ENCODE measurements at places on chromosomes 1 and 21.

DNA sequence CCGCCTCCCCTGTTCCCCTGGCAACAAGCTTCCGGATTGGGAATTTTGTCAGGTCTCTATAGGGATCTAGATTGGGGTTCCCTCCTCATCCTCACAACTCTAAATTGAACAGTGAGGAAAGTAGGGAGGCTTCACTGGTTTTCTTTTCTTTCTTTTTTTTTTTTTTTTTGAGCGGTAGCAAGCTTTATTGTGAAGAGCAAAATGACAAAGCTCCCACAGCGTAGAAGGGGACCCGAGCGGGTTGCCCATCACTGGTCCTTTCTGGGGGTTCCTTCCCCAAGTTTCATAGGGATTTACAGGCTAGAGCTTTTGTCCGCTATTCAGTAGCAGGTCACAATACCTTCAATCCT is 10.3 kb downstream of the ARHGEF2 start:
- no peak for DNase-seq

DNA sequence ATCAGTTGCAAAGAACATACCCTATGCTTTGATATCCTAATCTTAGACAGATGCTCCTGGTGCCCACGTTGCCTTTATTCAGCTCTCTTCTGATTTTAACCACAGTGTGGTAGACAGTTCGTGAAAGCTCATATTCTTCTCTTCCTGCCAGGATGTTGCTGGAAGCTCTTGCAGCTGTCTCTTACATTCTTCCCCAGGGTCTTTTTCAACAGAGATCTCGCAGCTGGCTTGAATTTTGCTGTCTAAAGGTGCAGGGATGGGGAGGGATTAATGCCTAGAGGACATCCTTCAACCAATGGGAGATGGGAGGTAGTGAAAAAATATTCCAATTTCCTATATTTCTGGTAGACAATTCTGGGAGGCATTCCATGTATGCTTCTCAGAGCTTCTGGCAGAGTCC is 150.0 kb upstream of the APP start:
- DNase-seq: no peak

GRCh38 chr1:17250601-17251000 is 1.7 kb downstream of the PADI3 start:
- DNase-seq: no peak

GRCh38 chr1:50775740-50776139 is 184.3 kb downstream of the FAF1 start:
- DNase-seq: no peak

DNA sequence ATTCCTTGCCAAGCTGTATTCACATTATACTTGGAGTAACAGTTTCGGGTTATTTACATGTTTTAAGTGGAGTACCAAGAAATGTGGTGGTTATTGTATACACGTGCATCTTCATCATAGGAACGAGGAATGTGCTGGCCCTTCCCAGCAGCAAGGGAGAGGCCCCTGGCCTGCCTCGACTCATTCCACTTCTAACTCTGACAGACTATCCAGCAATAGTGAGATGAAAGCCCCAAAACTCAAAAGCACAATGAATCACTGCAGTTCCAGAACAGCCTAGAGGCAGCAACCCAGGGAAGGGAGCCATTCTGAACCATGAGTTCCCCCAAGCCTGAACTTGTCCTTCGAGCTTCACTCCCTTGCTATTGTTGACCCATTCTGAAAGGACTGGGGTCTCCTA is 23.1 kb downstream of the FAM89A start:
- DNase-seq: no peak

GRCh38 chr1:228846952-228847351 is 111.7 kb downstream of the RHOU start:
- DNase-seq: no peak

- DNase-seq: no peak
These were observed 10.4 kb upstream of the WNT3A start for GRCh38 chr1:227996187-227996950.

All from activated T-helper 9 cell treated with anti-CD3 and anti-CD28 coated beads, Interleukin-2, amount 50 U/mL, for 16 hours (primary cell).